ENCODE measurements at places on chromosomes 5 and 9. TPM values are rescaled to one million over a fixed set of nuclear protein-coding genes. Genes with fewer than 3 reads are reported as not detected.

Gene NXNL2
- total RNA-seq, result 0.30 TPM

Gene NEUROG1
- not detected for total RNA-seq

Gene BAAT
- not detected for total RNA-seq

Gene VPS13A
- 32.5 TPM for total RNA-seq

Gene KIF27
- total RNA-seq, result 4.1 TPM

Gene PPIC
- total RNA-seq, result 47.5 TPM

Gene PCDHB10
- total RNA-seq, result 0.63 TPM

Gene HCN1
- 0.14 TPM for total RNA-seq

Gene HNRNPA0
- 13.1 TPM for total RNA-seq

Gene OLFML2A
- 41.1 TPM for total RNA-seq

Gene DOK3
- 3.3 TPM for total RNA-seq

Gene MEGF9
- 5.1 TPM for total RNA-seq

Gene ROR2
- total RNA-seq, result 0.74 TPM

Gene LCN15
- total RNA-seq, result 0.41 TPM

Gene ACOT12
- total RNA-seq, result not detected

Gene GOLGA2
- total RNA-seq, result 86.9 TPM

Gene ZNG1A
- total RNA-seq, result 14.1 TPM

Gene PCDHAC2
- total RNA-seq, result 0.36 TPM

Gene LCN6
- total RNA-seq, result 14.6 TPM

Gene ANKDD1B
- total RNA-seq, result 0.27 TPM

Gene IL5
- total RNA-seq, result not detected

Gene IFNA13
- total RNA-seq, result not detected

Gene DMRT2
- not detected for total RNA-seq

Gene AK3
- total RNA-seq, result 197 TPM

Gene LCP2
- 3.9 TPM for total RNA-seq

Gene HTR4
- 0.99 TPM for total RNA-seq

Gene FAM151B
- 0.91 TPM for total RNA-seq

Gene ARHGAP26
- total RNA-seq, result 35.7 TPM

Gene FAM153A
- 0.63 TPM for total RNA-seq

Gene DRD1
- total RNA-seq, result not detected

Gene DDX4
- not detected for total RNA-seq

Gene OSMR
- 11.7 TPM for total RNA-seq

Gene SLC6A19
- not detected for total RNA-seq

Gene SMIM33
- total RNA-seq, result not detected

Gene BTNL3
- total RNA-seq, result not detected

Gene TAF1L
- total RNA-seq, result not detected

Gene FBP2
- total RNA-seq, result 0.33 TPM

Gene INSL6
- total RNA-seq, result not detected

Gene HTR1A
- not detected for total RNA-seq

Gene CMYA5
- total RNA-seq, result 1,210 TPM

Gene ZNF354C
- total RNA-seq, result 5.2 TPM

Gene CCDC152
- 0.80 TPM for total RNA-seq

Gene CBY3
- not detected for total RNA-seq

Gene SPATA31A1
- not detected for total RNA-seq

Gene CD180
- total RNA-seq, result 0.44 TPM

Gene IL13
- total RNA-seq, result not detected

Gene SPARC
- 477 TPM for total RNA-seq

Gene SMC2
- total RNA-seq, result 9.7 TPM

Gene C9orf153
- total RNA-seq, result 0.38 TPM

Gene KIAA0825
- 2.2 TPM for total RNA-seq
